Naive thymus-derived CD4-positive, alpha-beta T cell (primary cell): ENCODE measurements at places on chromosomes 2 and 18. TPM values are rescaled to one million over a fixed set of nuclear protein-coding genes. Genes with fewer than 3 reads are reported as not detected.

The DYNAP gene
- not detected in 2 replicates for total RNA-seq

The LIPT1 gene
- 23.5 TPM for total RNA-seq

The RNU2-63P gene
- total RNA-seq = 16.6 TPM

The IL36B gene
- not detected for total RNA-seq

The TCF23 gene
- not detected for total RNA-seq

The FBXO36 gene
- total RNA-seq = 0.51 TPM

The RAD51AP2 gene
- not detected for total RNA-seq

The MAPRE3 gene
- 3.2 TPM for total RNA-seq

The DNPEP gene
- total RNA-seq = 72.3 and 81.4 TPM in 2 replicates

The ITPRIPL1 gene
- total RNA-seq = 1.2 TPM

The MYOM1 gene
- 1.7 TPM for total RNA-seq

- DNase-seq = no peak
These were observed 22.5 kb downstream of the SH3RF3 start for GRCh38 chr2:109151519-109151918.

DNA sequence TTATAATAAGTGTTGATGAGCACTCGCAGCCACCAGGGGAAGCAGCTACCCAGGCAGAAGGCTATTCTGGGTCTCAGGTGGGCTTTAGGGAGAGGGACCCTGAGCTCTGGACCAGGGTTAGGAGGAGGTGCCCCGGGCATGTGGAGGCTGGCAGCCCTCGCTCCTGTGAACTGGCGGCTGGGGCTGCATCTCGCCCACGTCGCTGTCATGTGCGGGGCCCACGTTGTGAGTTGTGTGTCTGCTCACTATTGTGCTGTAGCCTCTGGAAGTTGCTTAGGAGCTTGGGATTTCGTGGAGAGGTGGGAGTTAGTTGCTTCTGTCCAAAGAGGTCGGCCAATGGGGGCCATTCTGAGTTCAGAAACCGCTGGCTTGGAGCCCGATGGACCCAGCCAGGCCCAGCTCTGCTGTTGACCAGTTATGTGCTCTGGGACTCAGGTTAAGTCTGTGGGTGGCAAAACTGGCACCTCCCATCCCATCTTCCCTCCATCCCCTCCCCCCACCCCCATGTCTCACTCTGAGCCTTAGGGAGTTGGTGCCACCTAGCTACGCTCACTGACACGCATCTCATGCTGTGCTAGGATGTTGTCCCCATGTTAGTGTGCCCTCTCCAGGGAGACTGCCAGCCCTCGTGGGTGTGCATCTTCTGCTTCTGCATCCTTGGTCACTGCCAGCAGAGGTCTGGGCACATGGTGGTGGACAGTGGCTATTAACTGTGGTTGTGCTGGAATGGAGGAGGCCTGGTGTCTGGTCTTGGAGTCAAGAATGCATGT lies 18.5 kb downstream of the RRM2 start:
- no peak for DNase-seq

- DNase-seq = no peak
These were observed 57.9 kb downstream of the BAZ2B start for GRCh38 chr2:159558479-159558878.

- peak; percentile 54 for DNase-seq
These were observed 70.1 kb downstream of the QPCT start for GRCh38 chr2:37414470-37414949.

- DNase-seq = no peak
These were observed 133.5 kb upstream of the UBE2E3 start for GRCh38 chr2:180846756-180847472.

DNA sequence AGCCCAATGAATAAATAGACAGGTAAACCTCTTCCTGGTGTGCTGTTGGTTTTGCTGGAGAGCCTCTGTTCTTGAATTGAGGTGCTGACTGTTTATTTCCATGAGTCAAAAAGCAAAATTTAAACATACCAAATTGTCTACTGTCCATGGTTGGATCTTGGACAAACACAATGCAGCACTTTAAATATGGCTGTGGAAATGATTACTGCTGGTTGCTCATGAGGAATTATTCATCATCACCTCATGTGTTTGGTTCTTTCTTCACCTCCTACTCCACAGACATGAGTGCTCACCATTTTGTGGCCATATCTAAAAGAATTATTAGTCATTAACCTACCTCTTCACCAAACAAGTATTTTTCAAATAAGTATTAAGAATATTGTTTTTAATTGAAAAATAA lies 85.3 kb upstream of the GALNT5 start:
- no peak for DNase-seq

DNA sequence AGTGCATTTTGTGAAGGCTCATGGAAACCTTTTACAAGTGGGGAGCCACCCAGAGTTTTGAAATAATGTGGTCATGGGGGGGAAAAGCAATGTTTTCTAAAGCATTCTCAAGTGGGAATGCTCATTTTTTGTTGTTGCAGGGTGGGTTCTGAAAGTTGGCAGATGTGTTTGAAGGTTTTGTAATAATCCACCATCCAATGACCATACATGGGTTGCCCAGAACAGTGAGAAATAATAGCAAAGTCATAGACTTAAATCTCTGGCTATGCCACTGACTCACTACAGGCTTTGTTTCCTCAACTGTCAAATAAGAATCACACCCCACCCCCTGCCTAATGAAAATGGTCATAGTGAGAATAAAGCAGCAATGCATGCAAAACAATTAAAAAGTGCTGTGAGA lies 2.9 kb downstream of the DSG3 start:
- no peak for DNase-seq

DNA sequence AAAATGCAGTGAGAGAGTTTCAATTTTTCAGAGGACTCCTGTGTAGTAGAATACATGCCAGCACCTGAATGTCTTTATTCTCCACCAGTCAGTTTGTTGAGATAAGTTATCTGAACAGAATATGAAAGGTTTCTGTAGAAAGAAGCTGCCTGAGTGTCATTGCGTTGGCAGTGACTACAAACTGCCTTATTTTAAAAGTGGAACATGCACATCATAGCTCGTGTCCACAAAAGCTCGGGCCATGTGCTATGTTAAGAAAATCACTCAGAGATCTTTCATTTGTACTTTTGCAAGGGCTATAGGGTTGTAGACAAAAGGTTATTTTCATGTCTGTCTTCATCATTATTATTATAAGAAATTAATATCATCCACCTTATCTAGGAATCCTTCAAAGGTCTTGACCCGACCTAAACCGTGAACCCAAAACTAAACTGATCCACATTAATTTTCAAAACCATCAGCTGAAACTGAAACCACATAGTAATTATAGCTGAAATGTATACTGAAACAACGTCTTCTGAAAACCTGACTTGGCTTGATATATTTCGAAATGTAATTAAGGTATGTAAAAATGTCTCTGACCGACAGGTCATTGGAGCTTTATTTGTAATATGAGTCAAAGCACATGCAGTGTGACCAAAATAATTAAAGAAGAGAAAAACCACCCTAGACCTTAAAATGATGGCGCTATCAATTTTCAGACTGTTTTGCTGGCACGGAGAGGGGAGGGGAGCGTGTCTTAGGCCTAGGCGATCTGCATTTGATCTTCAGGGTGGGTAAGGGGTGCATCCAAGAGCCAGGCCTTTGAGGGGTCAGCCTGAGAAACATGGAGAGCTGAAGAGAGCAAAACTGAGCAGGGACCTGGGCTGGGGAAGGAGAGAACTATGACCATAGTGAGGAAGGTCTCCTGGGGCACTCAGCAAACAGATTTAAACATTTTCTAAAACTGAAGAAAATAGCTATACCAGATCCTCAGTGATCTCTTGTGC lies 232.1 kb downstream of the SOX11 start:
- DNase-seq = no peak

DNA sequence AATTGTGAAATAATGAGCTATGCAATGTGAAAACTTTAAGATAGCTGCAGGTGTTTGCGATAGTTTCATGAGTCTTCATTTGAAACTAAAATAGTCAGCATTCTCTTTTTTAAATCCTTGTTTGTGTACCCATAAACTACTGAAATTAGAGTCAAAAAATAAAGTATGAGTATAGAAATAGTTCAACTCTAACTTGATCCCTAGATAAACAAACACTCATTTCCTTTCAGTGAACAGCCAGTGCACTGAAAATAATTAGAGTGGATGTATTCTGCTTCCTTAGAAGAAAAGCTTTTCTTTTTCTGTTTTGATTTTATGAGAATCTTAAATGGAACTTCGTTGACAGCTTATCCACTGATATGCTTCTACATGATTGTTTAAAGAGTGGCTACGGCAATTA lies 1033.4 kb downstream of the SOCS6 start:
- DNase-seq = no peak

DNA sequence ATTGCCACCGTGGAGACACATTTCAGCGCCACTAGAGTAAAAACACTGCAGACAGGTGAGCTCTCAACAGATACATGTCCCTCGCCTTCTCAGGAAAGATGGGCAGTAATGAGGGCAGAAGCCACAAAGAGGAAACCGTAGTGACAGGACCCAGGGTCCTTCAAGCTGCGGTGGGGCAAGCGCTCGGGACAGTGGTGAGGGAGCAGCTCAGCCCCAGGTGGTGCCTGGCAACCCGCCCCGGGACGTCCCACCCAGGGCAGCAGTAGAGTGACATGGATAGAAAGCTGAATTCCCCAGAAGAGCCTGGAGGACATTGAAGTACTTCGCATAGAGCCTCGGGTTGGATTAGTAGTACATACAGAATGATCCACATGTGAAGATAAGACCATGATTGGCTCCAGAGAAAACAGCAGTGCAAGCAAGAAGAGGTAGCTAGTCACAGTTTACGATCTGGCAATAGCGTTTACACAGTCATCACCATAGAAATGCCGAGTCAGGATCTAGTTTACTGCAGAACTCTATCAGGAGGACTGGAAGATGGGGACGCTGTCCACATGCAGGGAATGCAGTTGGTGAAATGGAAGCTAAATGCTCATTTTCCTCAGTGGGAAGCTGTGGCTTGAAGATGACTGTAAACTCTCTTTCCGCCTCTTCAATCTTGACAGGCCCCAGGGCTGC lies 37.4 kb upstream of the ALPP start:
- DNase-seq = no peak

DNA sequence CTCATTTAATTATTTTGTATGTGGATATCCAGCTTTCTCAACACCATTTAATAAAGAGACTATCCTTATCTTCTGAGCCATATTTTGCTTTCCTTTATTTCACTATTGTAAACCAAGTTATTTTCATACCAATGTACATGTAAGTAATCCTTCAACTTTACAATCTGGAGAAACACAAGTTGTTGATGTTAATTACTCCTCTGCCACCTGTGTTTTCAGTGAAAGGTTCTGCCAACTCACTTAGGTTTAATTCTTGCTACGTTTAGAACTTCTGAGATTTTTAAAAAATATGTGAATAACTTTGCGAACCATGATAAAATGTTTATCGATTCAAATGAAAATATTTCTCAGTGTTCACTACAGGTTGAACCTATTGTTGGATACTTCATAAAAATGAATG lies 244.4 kb downstream of the CDH7 start:
- DNase-seq = no peak

DNA sequence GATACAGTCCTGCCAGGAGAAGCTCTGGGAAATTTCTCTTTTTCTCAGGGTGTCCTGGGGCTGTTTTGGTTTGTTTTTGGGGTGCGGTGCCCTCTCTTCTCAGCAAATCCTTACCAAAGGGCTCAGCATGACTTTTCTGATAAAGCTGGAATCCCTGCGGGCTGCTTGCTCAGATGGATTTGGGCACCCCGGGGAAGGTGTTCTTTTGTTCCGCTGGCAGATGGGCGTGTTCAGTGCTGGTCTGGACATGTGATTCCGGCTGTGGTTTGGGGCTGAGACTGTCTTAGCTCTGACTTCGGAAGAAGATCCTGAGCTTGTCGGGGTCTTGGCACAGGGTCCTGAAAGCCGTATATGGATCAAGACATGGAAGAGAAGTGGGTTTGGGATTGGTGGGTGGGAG lies 134.2 kb upstream of the SPRED2 start:
- DNase-seq = no peak

GRCh38 chr2:95001051-95001562 lies 24.4 kb upstream of the MAL start:
- no peak for DNase-seq

DNA sequence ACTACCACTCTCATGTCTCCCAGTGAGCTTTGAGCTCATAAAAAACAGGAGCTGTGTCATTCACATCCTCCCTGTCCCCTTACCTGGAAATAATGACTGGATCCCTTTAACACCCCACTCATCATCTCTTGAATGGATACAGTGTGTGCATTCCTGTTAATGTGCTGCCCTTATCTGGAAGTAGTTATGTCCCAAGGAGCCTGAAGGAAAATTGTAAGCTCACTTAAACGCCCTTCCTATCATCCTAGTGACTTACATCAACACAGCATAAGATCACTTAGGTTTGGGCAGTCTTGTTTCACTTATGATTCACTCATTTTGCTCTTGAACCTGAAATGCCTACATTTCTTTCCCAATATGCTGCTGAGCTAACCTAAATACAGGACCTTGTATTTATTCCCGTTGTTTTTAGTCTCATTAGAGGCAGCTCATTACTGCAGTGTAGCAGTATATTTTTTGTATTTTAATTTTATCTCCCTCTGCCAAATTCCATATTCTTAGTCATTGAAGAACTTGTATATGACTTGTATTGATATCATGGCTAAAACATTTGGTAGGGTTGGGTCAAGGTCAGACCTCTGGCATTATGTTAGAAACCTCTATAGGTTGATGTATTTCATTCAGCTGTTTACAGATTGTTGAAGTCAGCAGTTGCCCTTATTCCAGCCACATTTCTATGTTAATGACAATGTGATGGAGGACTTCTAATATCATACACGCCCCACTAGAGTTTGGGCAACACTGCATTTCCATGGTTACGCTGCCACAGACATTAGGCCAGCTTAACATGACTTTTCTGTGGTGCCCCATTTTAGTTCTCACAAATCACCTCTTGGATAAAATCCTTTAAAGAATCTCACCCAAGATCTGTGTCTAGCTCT lies 72.9 kb downstream of the PKP4 start:
- DNase-seq = no peak
